ENCODE measurements at places on chromosomes 2 and 18. TPM values are rescaled to one million over a fixed set of nuclear protein-coding genes. Genes with fewer than 3 reads are reported as not detected.

The SOWAHC gene
- total RNA-seq = 12.8 TPM

The UGT1A5 gene
- not detected for total RNA-seq

The NOSTRIN gene
- 2.1 TPM for total RNA-seq

The ABCG8 gene
- total RNA-seq = not detected

The ITGB6 gene
- 1.3 TPM for total RNA-seq

The ZBTB7C gene
- 0.02 TPM for total RNA-seq

The SERPINB2 gene
- 0.05 TPM for total RNA-seq

The MAPK4 gene
- 0.09 TPM for total RNA-seq

The ACKR3 gene
- 20.2 TPM for total RNA-seq

Data from A549 treated with CORT108297 at 1 μM for 4 hours (cell line).